ENCODE measurements at places on chromosomes 5 and 9.

DNA sequence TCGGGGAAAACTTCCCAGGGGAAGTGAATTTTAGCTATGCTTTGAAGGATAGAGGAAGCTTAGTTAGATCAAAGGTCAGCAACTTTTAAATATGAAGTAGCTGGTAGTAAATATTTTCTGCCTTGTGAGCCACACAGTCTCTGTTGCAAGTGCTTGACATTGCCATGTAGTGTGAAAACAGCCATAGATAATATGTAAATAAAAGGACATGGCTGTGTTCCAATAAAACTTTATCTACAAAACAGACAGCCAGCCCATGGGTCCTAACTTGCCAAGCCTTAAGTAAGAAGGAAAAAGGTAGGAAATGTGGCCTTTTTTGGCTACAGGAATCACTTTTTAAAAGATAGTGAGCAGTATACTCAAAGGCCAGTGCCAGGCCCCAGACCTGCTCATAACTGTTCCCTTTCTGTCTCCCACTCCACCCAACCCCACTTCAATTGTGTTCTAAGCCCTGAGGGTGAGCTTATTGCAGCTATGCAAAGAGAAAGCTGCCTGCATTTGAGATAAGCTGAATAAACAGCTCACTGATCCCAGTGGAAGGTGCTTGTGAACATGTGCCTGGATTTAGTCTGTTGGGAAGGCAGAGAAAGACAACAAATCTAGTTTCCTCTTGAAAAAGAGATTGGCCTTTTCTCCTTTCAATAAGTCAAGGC lies 113.0 kb upstream of the TRIM32 start:
- DNase-seq: no peak

GRCh38 chr5:67165526-67166459 lies 30.8 kb downstream of the CD180 start:
- peak; percentile 55 for DNase-seq

- no peak for DNase-seq
These were observed 29.6 kb upstream of the NCS1 start for GRCh38 chr9:130142641-130143040.

DNA sequence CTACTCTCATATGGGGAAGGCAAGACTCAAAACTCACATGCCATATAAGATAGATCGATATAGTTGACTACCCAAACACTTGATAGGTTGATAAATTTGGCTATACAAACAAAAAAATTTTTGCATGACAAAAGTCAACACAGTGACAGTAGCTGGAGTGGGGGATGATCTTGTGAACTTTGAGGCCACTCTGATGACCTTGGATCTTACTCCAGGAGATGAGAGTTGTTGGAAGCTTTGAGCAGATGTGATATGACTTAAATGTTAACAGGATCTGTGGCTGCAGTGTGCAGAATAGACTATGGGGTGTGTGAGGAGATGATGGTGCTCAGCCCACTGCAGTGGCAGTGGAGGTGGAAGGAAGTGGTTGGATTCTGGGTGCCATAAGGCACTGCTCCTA lies 101.4 kb downstream of the ZFAND5 start:
- DNase-seq: no peak

- DNase-seq: peak; percentile 69
These were observed 31.6 kb upstream of the UBAC1 start for GRCh38 chr9:135992486-135993408.

GRCh38 chr9:134678666-134679443 lies 37.3 kb downstream of the COL5A1 start:
- DNase-seq: no peak

GRCh38 chr9:105646879-105647594 lies 15.2 kb upstream of the TAL2 start:
- no peak for DNase-seq

- DNase-seq: no peak
These were observed 647.8 kb downstream of the CDH9 start for GRCh38 chr5:26390608-26391007.

DNA sequence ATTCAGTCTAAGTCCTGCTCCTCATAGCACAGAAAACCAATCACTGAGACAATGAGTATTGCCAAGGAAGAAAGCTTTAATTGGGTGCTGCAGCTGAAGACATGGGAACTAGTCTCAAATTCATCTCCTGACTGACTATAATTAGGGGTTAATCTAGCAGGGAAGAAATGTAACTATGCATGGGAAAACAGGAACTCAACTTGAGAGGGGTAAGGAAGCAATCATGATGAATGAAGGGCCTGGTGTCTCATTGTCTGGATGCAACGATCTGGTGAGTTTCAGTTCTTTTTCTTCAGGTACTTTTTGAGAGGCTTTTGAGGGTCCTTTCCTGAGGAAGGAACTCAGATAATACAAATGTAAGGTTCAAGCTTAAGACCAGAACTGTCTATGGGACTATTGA lies 24.0 kb upstream of the OCLN start:
- DNase-seq: no peak
